ENCODE measurements at places on chromosomes 5 and 9. TPM values are rescaled to one million over a fixed set of nuclear protein-coding genes. Genes with fewer than 3 reads are reported as not detected.

OLFML2A gene
- 7.8 TPM for total RNA-seq

LYSMD3 gene
- total RNA-seq = 12.2 TPM

ADAMTS16 gene
- total RNA-seq = 7.5 TPM

PCDHB13 gene
- 1.3 TPM for total RNA-seq

LCN12 gene
- not detected for total RNA-seq

APBA1 gene
- total RNA-seq = 4.5 TPM

IL3 gene
- not detected for total RNA-seq

CRB2 gene
- not detected for total RNA-seq

FAM221B gene
- total RNA-seq = not detected

KIF4B gene
- not detected for total RNA-seq

GPR151 gene
- total RNA-seq = not detected

ZNF658 gene
- total RNA-seq = 2.5 TPM

CENPP gene
- 11.0 TPM for total RNA-seq

SHC3 gene
- total RNA-seq = 0.16 TPM

MYOZ3 gene
- total RNA-seq = not detected

SLC36A2 gene
- total RNA-seq = not detected

TMED7 gene
- total RNA-seq = 208 TPM

PLPP7 gene
- not detected for total RNA-seq

GFRA3 gene
- total RNA-seq = not detected

BARHL1 gene
- not detected for total RNA-seq

TNC gene
- total RNA-seq = 37.6 TPM

CDH10 gene
- total RNA-seq = not detected

SH3PXD2B gene
- total RNA-seq = 32.3 TPM

SPOCK1 gene
- total RNA-seq = 0.95 TPM

PCDHGB3 gene
- not detected for total RNA-seq

WHRN gene
- total RNA-seq = 0.50 TPM

C9orf153 gene
- total RNA-seq = not detected

RPL35 gene
- 1,653 TPM for total RNA-seq

CCDC183 gene
- 0.16 TPM for total RNA-seq

ARHGEF28 gene
- total RNA-seq = 13.6 TPM

ENTPD2 gene
- total RNA-seq = not detected

CYFIP2 gene
- 0.06 TPM for total RNA-seq

ODF2 gene
- 56.9 TPM for total RNA-seq

MARCOL gene
- total RNA-seq = not detected

KLF4 gene
- total RNA-seq = 1.00 TPM

WNT8A gene
- total RNA-seq = not detected

FOXD4 gene
- total RNA-seq = 0.24 TPM

HSPA9 gene
- total RNA-seq = 665 TPM

GNE gene
- total RNA-seq = 12.2 TPM

All from SJSA1 (cell line).